ENCODE measurements at places on chromosomes 4 and X.

- no peak for DNase-seq
Observed at GRCh38 chr4:176675810-176676209, 116.9 kb downstream of the VEGFC start.

GRCh38 chrX:126395909-126396308, 156.7 kb downstream of the DCAF12L1 start:
- no peak for DNase-seq

DNA sequence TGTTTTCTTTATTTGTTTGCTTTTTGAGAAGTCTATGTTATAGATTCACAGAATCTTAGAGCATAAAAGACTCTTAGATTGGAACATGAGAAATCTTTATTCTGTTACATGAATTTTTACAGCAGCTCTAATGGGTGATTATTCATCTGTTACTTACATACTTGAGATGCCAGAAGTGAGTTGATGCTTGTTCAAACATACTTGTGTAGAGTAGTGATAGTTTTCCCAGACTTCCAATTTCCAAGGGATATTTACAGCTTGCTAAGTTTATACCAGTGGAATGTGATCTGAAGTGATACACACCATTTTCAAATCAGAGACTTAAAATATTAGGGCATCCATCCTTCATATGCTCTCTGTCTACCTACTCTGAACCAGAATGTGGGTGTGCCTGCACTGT, 252.9 kb upstream of the SMIM31 start:
- no peak for DNase-seq

GRCh38 chr4:6095897-6096296, 77.7 kb upstream of the C4orf50 start:
- no peak for DNase-seq

- no peak for DNase-seq
Observed at GRCh38 chr4:37889849-37890800, 759 bp upstream of the TBC1D1 start.

GRCh38 chrX:152884171-152884570, 13.7 kb upstream of the ZNF185 start:
- no peak for DNase-seq

DNA sequence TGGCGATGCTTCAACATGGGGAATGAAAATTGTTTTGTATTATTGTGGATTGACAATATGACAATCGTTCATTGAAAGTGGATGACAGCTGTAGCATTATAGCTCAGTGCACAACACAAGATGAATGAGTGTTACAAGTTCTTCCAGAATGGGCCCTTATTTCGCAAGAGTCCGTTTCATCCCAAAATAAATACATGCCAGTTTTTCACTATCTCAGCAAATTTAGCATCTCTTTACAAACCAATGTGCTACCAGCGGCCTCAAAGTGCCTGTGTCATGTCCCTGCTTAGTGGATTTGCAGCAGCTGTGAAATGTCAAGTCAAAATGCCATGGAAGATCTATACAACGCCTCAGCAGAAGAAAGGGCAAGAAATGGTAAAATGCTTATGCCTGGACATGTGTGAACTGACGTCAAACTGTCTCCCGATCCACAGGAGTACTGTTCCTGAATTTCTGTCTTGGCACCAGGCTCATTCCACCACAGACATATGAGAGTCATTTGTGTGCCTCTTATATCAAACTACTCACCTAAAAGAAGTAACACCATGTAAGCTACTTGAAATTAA, 109.6 kb downstream of the MAML3 start:
- DNase-seq = no peak

- no peak for DNase-seq
Observed at GRCh38 chrX:75303795-75304194, 29.9 kb downstream of the UPRT start.

DNA sequence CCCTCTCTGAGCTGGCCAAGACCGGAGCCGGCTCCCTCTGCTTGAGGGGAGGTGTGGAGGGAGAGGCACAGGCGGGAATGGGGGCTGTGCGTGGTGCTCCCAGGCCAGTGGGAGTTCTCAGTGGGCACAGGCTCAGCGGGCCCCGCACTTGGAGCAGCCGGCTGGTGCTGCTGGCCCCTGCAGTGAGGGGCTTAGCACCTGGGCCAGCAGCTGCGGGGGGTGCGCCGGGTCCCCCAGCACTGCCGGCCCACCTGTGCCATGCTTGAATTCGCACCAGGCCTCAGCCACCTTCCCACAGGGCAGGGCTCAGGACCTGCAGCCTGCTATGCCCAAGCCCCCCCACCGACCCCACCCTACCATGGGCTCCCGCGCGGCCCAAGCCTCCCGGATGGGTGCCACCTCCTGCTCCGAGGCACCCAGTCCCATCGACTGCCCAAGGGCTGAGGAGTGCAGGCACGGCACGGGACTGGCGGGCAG, 602.5 kb downstream of the KCTD8 start:
- DNase-seq = no peak

DNA sequence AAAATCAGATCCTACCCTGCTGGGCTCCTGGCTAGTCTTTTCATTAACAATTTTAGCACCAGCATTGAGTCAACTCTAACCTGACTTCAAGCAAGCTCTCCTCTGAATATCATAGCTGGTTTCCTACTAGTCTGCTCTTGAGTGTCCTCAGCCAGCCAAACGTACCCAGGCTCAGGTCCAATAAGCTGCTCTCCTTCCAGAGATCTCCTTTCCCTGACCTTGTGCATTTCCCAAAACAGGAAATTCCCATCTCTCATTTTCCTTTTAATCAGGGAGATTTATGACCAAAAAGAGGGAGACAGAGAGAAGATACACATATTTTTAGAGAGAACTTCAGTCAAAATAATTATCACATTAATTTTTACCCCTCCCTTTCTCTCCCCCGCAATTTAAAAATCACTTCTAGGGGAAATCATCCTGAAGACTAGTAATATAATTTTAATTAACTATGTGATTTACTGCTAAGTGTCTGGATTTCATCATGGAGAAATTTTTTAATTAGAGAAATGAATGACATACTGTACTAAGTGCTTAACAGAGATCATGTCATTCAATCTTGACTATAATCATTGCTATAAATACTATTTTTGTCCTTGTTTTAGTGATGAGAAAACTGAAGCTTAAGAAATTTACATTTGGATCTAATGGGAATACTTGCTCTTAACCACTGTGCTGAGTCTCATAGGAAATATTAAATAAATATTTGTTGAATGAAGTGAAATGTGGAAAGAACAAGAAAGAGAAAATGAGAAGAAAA, 421.7 kb upstream of the INTU start:
- no peak for DNase-seq

DNA sequence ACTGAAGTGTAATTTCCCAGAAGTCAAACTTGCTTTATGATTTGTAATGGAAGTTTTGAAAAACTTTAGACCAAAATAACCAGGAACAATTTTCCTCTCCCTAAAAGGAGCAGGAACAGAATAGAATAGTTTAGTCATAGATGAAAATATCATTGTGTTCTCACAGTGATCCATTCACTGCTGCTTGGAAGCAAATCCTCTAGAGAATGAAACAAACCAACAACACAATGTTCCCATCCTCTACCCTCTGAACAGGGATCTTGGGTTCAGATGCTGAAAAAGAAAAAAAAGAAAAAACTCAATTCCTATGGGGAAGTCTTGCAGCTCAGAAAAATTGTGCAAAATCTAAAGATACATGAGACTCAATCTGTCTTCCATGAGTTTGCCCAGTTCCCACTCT, 12.2 kb downstream of the DSPP start:
- DNase-seq = no peak

GRCh38 chrX:129634541-129634940, 20.2 kb downstream of the APLN start:
- DNase-seq = no peak

GRCh38 chrX:129781134-129781672, 1.5 kb downstream of the SASH3 start:
- DNase-seq = peak; percentile 81

GRCh38 chr4:14193601-14194000, 566.1 kb upstream of the BOD1L1 start:
- no peak for DNase-seq

DNA sequence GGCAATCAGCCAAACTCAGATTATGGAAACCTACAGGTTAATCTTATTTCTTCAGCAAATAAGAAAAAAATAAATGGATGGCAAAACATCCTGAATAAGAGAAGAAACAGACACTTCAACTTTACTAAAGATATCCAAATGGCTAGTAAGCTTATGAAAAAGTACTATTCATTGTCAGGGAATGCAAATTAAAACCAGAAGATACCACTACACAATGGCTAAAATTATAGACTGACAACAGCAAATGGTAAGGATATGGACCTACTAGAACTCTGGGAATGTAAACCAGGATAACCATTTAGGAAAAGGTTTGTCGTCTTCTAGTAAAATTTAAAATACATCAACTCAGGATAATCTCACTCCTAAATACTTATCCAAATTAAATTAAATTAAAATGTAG, 24.3 kb downstream of the GRSF1 start:
- DNase-seq = no peak

DNA sequence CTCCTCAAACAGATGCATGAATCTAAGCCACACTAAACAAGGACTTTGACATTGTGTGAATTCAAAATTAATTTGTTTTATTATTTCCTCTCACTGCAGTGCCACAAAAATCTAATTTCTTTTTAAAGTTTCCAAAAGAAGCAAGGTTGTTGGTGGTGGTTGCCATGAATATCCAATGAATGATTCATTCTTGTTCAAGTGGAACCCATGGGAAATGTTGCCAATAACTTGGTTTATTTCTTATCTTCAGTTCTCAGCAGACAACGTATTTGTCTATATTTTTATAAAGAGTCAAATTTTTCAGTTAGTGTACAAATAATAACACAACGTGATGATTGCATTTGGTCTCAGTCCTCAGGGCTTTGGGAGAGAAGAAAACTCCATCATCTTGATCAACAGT, 309.4 kb upstream of the NOCT start:
- DNase-seq = no peak

DNA sequence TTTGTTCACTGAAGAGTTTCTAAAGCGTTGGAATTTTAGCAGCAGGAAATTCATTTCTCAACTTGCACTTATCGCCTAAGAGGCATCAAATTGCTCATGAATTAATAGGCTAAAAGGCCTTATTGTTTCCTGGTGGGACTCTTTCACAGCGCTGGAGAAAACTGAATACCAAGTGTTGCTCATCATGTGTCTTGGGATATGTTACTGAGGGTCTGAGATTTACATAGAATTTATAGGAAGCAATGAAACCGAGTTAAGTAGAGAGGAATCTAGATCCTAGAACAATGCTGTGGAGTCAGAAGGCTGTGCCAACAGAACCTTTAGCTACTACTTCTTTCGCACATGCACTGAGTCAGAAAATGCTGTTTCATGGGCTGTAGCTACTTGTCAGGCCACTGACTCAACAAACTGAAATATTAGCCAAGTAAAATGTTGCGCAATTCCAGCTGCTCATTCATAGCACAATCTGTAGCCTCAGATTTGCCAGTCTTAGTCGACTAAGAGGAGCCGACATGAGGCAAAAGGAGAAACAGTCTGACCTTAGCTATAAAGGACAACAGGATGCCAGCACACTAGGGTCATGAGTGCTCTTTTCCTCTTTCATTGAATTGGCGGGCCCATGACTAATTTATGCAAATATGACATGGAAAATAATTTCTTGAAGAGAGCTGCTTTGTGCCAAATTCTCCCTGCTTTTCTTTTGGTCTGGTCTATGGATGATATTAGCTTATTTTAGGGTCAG, 35.9 kb upstream of the CXCL8 start:
- DNase-seq = no peak

DNA sequence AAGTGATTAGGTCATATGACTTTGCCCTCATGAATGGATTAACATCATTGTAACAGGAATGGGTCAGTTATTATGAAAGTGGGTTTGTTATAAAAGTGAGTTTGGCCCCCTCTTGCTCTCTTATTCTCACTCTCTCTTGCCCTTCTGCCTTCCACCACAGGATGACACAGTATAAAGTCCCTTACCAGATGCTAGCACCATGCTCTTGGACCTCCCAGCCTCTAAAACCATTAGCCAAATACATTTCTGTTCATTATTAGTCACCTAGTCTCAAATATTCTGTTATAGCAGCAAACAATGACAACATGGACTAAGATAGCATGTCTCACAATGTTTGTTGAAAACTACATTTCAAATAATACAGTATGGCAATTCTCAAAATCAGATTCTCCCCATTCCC, 59.7 kb downstream of the RWDD4 start:
- DNase-seq = no peak

- DNase-seq = no peak
Observed at GRCh38 chr4:145182222-145182621, 1.8 kb upstream of the OTUD4 start.

GRCh38 chr4:7465017-7465416, 30.3 kb upstream of the PSAPL1 start:
- DNase-seq = no peak

DNA sequence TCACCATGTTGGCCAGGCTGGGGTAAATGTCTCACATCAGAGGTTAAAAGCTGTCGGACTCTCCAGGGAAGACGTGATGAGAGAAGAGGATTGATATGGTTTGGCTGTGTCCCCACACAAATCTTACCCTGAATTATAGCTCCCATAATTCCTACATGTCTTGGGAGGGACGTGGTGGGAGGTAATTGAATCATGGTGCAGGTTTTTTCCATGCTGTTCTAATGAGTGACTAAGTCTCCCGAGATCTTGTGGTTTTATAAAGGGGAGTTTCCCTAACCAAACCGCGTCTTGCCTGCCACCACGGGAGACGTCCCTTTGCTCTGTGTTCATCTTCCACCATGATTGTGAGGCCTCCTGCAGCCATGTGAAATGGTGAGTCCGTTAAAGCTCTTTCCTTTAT, 64.4 kb downstream of the ASMT start:
- DNase-seq = no peak

DNA sequence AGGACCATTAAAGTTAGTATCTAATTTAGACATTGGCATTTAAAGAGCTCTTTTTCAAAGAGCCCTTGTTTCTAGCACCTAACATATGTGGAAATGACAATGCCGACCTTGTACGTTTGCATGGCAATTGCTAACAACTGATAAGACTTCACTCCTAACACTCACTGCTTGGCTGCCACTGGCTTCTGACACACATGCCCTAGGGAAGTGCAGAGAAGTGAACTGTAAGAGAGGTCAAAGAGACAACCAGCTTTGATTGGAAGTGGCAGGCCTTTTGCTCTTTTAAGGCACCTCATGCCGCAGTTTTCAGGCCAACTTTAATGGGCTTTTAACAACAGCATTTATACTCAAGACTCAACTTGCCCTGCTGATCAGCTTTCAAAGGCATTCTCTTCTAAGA, 158.4 kb downstream of the RAB28 start:
- no peak for DNase-seq

DNA sequence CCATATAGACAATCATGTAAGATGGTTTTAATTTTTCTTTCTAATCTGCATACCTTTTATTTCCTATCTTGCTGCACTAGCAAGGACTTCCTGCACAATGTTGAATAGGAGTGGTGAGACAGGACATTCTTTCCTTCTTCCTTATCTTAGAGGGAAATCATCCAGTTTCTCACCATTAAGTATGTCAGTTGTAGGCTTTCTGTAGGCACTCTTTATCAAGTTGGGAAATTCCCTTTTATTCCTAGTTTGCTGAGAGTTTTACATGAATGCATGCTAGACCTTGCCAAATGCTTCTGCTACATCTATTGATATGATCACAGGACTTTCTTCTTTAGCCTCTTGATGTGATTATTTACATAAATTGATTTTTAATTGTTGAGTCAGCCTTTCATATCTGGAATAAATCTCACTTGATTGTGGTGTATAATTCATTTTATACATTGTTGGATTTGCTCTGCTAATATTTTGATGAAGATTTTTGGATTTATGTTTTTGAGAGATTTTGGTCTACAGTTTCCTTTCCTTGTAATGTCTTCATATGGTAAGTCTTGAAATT, 23.8 kb downstream of the RNF175 start:
- no peak for DNase-seq
